Activated CD4-positive, alpha-beta T cell treated with anti-CD3 and anti-CD28 coated beads for 24 hours (primary cell): ENCODE measurements at places on chromosomes 1 and 21.

DNA sequence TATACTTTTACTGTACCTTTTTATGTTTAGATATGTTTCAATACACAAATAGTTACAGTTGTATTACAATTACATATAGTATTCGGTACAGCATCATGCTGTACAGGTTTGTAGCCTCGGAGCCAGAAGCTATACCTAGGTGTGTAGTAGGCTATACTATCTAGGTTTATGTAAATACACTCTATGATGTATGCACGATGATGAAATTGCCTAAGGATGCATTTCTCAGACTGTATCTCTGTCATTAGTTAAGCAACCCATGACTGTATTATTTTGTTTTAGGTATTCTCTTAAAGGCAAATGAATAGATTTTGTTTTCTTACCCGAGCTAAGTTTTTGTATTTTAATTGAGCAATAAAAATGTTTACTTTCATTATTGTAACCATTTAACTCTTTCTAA lies 56.4 kb downstream of the SPATA17 start:
- DNase-seq: no peak

GRCh38 chr1:244318512-244318911 lies 133.2 kb downstream of the ADSS2 start:
- DNase-seq: no peak

DNA sequence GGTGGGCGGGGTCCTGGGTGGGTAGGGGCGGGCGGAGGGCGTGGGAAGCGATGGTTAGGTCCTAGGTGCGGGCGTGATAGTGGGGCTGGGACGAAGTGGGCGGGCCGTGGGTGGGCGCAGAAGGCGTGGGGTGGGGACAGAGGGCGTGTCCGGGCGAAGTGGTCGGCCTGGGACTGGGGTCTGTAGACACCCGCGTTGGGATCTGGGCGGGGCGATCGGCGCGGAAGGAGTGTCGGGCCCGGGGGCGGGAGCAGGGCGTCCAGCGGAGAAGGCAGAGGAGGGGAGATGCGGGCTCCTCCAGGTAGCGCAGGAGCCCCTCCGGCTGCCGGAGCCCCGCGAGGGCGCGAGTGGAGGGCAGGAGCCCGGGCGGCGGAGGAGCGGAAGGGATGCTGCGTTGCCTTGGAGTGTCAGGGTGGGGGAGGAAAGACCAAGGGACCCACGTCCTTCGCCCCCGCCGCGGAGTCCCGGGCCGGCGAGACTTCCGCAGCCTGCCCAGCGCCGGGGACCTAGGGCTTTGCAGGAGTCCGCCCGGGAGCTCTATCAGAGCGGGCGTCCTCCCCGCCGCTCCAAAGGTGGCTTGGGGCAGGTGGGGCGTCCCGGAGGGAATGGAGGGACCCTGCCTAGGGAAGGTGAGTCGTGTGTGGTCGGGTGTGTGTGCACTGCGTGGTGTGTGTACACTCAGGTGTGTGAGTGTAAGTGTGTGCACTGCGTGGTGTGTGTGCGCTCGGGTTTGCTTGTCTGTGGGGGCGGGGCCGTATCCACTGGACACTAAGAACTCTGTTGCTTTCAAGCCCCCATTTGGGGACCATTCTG lies 27.0 kb upstream of the PRSS38 start:
- peak; percentile 60 for DNase-seq

GRCh38 chr1:47196622-47197021 lies 6.8 kb upstream of the PDZK1IP1 start:
- no peak for DNase-seq

DNA sequence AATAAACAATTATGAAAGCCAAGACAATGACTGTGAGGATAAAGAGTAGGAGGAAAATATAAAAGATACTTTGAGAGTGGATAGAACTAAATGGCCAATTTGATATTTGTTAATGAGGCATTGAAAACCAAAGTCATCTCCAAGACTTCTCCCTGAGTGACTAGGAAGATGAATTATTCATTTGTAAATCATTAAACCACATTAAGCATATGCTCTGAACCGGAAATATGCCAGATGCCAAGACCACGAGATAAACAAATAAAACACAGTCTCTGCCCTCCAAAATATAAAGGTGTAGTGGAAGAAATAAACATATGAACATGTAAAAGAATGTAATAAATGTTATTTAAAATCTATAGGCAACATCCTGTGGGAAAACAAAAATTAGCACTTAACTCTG lies 78.8 kb downstream of the MRPL39 start:
- DNase-seq: no peak

DNA sequence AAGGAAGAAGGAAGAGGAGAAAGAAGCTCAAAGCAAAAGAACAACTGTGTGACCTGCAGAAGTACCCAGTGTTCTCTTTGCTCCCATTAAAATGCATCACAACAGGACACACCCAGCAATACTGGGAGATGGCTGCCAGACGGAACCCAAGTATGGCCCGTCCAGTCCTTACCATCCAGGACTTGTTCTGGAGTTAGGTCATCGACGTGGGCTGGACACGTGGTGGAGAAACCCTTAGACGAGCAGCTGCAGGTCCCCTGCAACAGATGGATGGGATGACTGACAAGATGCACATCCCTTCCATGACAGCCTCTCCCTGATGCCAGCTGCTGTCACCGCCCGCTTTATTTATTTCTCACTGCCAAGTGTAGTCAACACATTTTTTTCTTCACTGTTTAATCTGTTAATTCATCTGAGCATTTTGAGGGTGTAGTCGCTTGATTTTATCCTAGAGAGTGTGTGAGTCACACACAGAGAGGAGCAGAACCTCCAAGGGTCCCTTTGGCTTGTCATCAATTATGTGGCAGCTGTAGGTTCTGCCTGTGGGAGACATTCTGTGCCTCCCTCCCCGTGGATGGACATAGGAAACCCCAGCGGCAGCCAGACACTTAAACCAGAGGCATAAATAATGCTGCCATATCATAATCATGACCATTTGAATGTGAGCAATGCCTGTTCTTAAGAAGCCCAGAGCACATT lies 80.9 kb downstream of the ABCA4 start:
- no peak for DNase-seq

GRCh38 chr1:109776206-109776835 lies 12.6 kb upstream of the EPS8L3 start:
- no peak for DNase-seq

DNA sequence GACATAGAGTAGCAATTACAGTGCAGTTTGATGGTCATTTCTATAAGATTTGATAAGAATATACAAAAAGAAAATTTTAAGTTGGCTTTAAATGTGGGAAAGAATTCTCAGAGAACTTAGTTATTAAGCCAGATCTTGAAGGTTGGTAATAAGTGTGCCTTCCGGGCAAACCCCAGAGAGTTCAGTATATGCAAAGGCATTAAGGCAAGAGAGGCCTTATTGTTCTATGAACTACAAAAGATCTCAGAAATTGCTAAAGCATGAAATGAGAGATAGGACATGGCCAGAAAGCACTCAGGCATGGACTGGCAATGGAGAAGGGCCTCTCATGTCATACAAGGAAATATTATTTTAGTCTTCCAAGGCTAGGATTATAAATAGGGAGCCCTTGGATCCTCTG lies 390.2 kb upstream of the C1orf87 start:
- DNase-seq: no peak

DNA sequence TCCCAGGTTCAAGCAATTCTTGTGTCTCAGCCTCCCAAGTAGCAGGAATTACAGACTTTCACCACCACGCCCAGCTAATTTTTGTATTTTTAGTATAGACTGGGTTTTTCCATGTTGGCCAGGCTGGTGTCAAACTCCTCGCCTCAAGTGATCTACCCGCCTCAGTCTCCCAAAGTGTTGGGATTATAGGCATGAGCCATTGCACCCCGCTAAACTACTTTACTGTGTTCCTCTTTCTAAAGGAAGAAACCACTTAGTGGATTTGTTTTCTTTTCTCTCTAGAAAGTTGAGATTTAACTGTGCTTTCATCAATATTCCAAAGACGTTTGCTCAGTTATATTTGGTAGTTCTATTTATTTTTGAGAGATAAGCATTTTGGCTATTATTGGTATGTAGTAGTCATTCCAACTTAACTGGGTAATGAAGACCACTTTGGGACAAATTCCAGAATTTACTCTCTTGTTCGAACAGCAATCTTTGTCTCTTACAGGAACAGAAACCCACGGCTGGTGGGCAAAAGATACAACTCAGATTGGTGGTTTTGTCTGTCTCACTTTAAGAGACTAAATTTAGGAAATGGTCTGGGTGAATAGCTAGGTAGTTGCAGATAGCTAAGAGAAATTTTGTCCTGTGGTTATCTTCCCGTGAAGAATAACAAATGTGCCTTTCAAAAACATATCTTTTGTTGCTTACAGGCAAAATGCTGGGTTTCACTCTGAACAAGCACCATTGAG lies 103.5 kb upstream of the CD55 start:
- no peak for DNase-seq
